ENCODE measurements at places on chromosomes 3 and 15. TPM values are rescaled to one million over a fixed set of nuclear protein-coding genes. Genes with fewer than 3 reads are reported as not detected.

Gene UMPS
- total RNA-seq = 100 TPM

Gene NMNAT3
- total RNA-seq = 1.9 TPM

GRCh38 chr15:78637776-78638435 lies 3.1 kb downstream of the CHRNB4 start:
- no peaks in the 10 kb centered on the region for H3K36me3 ChIP-seq
- no peak for DNase-seq
- H3K4me3 ChIP-seq = no peak overlapping the region

GRCh38 chr3:189322339-189322738 lies 150.6 kb downstream of the TPRG1 start:
- H3K4me1 ChIP-seq = peaks cover 5% of the 10 kb centered on the region
- H3K36me3 ChIP-seq = no peaks in the 10 kb centered on the region
- H3K27me3 ChIP-seq = no peaks in the 10 kb centered on the region
- DNase-seq = no peak
- no peak overlapping the region for H3K27ac ChIP-seq

Gene CP
- not detected for total RNA-seq

GRCh38 chr3:57998366-57999283 lies 9.6 kb upstream of the FLNB start:
- H3K36me3 ChIP-seq = no peaks in the 10 kb centered on the region
- H3K27me3 ChIP-seq = no peaks in the 10 kb centered on the region
- H3K4me3 ChIP-seq = no peak overlapping the region

DNA sequence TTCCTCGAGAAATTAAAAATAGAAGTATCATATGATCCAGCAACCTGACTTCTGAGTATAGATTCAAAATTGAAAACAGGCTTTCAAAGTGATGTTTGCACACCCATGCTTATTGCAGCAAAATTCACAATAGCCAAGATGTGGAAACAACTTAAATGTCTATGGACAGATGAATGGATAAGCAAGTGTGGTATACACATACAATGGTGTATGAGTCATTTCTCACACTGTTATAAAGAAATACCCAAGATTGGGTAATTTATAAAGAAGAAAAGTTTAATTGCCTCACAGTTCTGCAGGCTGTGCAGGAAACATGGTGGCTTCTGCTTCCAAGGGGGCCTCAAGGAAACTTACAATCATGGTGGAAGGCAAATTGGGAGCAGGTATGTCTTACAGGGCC lies 100.8 kb downstream of the KLF13 start:
- no peaks in the 10 kb centered on the region for H3K36me3 ChIP-seq
- H3K27me3 ChIP-seq = no peaks in the 10 kb centered on the region
- no peak for DNase-seq
- H3K4me3 ChIP-seq = no peak overlapping the region
- no peak overlapping the region for H3K27ac ChIP-seq

- H3K4me3 ChIP-seq = no peak overlapping the region
- peaks cover 3% of the 10 kb centered on the region for H3K4me1 ChIP-seq
These were observed 612.7 kb downstream of the TBL1XR1 start for GRCh38 chr3:176584413-176585176.

Gene ZNF860
- not detected for total RNA-seq

DNA sequence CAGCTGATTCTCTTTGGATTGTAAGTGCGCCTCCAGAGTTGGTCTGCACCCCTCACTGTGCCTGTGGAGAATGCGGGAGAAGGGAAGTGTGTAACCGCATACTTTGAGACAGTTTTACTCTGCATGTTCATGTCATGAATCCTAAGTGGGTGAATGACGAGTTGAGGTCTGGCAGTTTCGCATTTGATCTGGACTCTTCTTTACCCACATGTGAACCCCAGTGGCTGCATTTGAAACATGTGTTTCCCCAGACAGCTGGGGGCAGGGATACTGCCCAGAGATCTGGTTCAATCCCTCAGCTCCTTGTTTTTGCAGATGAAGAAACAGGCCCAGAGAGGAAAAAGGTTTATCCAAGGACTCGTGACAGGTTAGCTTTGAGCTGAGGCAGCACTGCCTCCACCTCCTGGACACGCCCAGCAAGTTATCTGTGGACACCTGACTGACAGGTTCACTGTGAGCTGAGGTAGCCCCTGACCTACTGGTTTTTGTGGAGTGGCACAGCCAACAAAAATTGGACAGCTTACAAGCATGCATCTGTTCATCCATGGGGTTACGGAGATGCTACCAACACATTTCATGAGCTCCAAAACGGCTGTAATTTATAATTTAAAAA lies 207.3 kb downstream of the XXYLT1 start:
- no peaks in the 10 kb centered on the region for H3K27me3 ChIP-seq
- no peaks in the 10 kb centered on the region for H3K4me1 ChIP-seq
- no peak for DNase-seq
- no peaks in the 10 kb centered on the region for H3K36me3 ChIP-seq
- no peak overlapping the region for H3K27ac ChIP-seq
- no peak overlapping the region for H3K4me3 ChIP-seq

DNA sequence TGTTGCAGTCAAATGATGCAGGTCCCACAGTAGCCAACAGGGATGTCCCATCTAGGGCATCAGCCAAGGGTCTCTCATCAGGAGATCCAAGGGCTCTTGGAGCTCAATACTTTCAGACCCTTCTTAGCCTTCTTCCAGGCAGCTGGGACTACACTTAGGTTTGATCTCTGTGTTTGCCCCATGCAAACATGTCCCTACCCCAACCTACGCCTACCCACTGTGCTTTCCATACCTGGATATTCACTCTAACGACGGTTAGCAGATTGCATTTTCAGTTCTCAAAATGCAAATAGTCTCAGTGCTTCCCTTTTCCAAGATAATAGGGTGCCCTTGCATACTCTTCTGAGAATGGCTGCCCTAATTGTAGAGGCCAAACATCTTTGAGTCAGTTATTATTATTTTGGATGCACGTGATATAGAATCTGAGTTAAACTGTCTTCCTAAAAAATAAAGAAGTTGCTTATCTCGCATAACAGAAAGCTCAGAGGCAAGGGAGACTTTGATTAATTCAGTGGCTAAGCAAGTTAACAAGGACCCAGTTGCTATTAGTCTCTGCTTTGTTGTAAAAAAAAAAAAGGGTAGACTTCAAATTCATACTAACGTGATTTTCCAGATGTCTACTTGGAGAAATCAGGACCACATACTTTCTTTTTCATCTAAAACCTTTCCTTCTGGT lies 1.0 kb upstream of the CEP70 start:
- no peak for DNase-seq
- peak overlapping the region; percentile 65 for H3K4me3 ChIP-seq
- no peaks in the 10 kb centered on the region for H3K36me3 ChIP-seq

Measured in A673 (cell line).